ENCODE measurements at places on chromosomes 2 and 18.

- no peak for DNase-seq
These were observed 231.7 kb downstream of the ZNF516 start for GRCh38 chr18:76263046-76264005.

DNA sequence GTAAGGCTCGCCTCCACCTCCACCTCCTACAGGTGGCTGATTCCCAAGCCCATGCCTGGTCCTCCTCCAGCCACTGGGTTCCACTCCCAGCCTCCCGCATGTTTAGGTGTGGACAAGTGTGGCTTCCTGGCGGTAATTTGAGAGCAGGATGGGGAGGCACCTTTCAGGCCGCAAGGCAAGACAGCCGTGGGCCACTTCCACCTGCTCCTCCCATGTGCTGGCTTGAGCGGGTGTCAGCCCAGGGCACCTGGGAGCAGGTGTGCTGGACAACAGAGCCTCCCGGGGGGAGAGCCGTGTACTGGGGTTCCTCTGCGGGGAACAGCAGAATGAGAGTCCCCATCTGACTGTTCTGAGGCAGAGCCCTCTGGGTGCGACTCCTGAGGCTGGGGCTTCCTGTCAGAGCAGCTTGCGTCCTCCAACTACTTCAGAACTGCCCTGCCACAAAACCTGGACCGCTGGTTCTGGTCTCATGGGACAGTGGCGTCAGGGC lies 83.9 kb downstream of the TPO start:
- DNase-seq, result no peak

DNA sequence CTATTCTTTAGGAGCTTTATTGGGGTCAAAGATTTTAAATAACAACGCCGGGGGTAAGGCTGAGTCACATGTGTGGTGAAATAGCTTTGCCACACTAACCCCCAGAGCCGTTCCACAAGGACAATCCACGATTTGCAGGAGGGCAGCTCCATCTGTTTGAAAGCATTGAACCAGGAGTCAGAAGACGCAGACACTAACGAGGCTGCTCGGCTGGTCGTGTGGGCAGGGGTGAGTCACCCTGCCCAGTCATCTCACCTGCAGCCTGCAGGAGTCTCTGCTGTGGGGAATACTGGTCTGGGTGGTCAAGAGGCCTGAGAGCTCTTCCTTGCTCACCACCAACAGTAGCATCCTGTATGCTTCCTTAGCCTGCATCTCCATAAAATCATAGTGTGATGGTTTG lies 149.2 kb upstream of the NCK2 start:
- DNase-seq, result no peak

- no peak for DNase-seq
These were observed 10.7 kb downstream of the CGREF1 start for GRCh38 chr2:27108221-27108620.

GRCh38 chr2:64695721-64696261 lies 42.1 kb upstream of the SERTAD2 start:
- no peak for DNase-seq

- DNase-seq, result no peak
These were observed 1200.8 kb upstream of the GYPC start for GRCh38 chr2:125455110-125455509.

DNA sequence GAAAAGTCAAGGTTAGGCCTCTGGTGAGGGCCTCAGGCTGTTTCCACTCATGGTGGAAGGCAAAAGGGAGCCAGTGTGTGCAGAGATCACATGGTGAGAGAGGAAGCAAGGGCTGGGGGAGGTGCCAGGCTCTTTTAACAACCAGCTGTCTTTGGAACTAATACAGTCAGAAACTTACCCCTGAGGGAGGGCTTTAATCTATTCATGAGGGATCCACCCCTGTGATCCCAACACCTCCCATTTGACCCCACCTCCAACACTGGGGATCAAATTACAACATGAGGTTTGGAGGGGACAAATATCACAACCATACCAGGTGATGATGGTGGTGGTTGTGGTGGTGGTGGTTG lies 10.9 kb downstream of the POLI start:
- DNase-seq, result no peak

DNA sequence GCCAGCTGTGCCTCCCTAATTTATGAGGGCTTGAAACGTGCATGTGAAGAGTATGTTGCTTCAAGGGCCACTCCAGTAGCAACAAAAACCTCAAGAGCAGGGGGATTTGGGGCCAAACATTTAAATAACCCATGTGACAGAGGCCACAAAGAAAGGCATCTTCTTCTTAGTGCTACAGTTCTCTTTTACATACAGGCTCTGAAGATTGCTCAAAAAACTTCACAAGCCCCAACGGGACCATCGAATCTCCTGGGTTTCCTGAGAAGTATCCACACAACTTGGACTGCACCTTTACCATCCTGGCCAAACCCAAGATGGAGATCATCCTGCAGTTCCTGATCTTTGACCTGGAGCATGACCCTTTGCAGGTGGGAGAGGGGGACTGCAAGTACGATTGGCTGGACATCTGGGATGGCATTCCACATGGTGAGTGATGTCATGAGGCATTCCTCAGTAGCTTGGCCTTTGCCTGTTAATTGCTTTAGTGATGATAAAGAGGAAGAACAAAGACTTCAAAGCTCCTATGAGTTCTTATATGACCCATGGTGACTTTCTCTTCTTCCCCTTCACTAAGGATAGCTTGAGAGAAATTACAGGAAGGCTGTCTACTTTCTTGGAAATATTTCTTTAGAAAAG lies 40.1 kb downstream of the NRP2 start:
- DNase-seq, result no peak

- DNase-seq, result no peak
These were observed 9.5 kb upstream of the KDSR start for GRCh38 chr18:63376538-63376937.

GRCh38 chr2:107385921-107386320 lies 440.8 kb upstream of the RGPD4 start:
- no peak for DNase-seq

DNA sequence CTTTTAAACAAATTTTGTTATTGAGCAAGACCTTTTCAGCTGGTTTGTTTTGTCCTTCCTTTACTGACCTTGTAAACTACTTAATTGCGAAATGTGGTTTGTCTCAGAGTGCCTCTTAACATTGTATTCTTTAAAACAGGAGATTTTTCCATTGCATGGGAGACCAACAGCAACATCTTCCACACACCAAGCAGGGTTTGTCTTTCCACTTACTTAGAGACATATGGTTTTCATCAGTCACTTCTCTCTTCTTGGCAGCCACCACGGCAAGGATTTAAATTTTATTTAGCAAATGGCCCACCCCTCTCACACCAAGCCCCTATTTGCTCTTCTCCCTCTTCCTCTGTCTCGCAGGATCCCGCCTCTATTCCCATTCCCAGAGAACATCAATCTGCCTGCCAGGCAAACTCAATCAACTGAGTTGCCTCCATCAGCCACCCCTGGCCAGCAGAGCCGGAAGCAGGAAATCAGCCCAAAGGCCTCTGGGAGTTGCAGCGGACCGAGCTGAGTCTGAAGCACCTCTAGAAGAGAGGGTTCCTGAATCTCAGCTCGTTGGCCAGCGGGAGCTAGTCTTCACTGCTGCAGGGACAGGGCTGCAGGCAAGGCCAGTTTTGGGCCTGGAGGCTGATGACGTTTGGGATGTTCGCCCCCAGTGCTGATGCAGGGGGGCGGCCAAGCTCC lies 11.3 kb upstream of the CIB4 start:
- DNase-seq, result no peak

DNA sequence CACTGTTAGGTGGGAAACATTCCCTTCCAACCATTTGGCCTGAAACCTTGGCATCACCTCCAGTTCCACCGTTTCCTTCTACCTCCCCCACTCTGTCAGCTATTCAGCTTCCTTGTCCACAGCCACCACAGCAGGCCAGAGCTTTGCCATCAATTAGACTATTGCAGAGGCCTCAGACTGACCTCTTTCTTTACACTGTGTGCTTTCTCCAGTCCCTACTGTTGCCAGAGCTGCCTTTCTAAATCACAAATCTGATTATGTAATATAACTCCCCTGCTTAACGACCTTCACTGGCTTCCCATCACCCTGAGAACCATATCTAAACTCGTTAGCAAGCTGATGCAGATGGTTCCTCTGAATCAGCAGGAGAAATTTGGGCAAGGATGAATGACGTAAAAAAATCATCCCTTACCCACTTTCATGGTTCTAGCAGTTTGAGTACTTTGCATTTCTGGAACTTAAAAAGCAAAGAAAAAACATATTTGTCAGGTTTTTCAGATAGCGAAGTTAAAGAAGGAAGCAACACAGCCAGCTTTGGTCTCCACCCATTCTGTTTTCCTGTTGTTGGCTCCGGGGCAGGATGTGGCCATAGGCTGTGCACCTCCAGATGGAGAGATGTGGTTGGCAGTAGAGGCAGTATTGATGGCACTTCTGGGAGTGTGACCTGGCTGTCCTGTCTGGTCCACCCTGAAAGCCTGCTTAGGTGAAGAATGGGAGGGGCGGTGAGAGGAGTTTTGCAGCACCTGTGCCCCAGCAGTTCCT lies 422.1 kb downstream of the PARD3B start:
- no peak for DNase-seq

DNA sequence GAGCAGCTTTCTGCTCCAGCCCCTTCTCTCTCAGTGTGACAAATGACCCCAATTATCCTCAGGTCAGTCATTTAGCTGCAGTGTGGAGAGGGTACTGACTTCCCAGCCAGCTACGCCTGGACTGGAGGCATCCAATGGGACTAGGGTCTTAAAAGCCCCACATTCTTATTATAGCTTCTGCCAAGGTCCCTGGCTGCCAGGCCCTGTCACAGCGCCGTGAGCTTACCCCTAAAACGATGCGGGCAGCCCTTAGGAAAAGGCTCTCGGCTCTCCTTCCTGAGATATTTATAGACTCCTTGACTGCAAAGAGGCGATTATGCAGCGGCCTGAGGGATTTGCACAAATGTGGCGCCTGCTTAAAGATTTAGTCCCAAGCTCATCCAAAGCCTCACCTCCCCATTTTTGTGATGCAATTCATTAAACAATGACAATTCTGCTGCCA lies 69.2 kb upstream of the EDAR start:
- no peak for DNase-seq

- no peak for DNase-seq
These were observed 410.4 kb downstream of the MEIS1 start for GRCh38 chr2:66845307-66845706.

DNA sequence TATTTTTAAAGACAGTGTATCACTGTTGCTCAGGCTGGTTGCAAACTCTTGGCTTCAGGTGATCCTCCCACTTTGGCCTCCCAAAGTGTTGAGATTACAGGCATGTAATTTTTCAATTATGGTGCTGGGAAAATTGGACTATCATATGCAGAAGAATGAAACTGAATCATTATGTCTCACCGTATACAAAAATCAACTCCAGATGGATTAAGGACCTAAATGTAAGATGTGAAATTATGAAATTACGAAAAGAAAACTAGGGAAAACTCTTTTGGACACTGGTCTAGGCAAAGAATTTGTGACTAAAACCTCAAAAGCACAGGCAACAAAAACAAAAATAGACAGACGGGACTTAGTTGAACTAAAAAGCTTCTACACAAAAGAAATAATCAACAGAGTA lies 31.2 kb downstream of the MAP3K2 start:
- no peak for DNase-seq

DNA sequence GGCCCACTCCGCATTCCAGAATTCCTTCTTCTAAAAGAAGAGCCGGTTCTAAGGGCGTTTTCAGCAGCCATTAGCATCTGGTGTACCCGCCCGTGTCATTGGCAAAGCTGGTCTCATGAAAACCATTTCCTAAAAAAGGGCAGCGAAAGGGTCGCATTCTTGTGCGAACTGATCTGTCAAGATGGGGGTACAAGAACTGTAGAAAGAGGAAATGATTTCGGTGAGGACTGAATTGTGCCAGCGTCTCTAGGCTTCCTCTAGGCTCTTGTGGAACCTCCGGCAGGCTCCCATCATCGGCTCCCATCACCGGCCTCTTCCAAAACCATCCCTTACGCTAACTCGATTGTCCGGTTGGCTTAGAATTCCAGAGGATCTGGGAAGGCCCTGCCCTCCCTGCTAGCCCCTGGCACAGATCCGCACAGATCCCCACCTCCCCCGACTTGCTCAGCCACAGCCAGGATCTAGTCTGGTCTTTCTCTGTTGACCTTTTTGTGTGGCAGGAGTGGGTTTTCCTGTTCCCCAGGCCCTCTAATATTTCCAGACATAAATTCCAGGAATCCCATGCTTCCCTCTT lies 1.3 kb downstream of the RAB31 start:
- no peak for DNase-seq

DNA sequence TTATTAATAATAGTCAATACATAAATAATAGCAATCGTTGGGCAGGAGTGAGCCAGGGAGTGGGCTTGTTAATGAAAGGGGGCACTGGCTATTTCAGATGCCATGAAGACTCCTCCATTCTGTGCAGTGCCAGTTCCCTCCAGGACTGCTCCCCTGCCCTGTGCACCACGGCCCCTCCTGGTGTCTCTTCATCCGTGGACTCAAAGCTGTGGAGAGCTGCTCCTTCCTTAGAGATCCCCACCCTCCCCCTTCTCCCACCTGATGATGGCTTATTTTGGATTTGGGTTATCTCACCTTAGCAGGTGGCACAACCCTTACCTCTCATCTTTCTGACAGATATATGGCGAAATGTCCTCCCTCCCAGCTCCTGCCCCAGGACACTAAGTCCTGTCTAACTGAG lies 3.1 kb upstream of the CELF4 start:
- no peak for DNase-seq

DNA sequence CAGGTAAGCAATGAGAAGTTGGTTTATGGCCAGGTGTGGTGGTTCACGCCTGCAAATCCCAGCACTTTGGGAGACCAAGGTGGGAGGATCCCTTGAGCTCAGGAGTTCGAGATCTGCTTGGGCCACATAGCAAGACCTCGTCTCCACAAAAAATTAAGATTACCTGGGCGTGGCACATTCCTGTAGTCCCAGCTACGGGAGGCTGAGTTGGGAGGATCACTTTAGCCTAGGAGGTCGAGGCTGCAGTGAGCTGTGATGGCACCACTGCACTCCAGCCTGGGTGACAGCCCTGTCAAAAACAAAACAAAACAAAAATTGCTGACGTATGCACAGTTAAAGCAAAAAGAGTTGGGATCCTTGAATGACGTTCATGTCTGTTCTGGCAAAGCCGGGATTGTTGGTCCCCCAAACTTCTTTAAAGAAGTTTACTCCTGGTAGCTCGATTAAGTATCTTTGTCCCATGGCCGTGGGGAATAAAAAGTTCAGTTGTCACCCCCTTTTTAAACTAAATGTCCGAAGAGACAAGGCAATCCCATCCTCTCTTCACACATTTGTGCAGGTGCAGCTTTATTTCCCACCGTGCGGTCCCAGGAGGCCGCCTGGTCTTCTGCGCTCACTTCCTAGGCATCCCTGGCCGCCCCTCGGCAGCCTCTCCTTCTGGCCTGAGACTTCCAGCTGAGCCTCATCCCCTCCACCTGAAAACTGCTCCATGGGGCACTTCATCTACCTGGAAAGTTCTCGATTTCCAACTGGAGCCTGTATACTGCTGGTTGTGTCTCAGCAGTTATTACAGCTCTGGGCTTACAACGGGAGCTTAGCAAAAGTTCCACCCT lies 762 bp upstream of the SPOPL start:
- DNase-seq, result no peak
